ENCODE measurements at places on chromosomes 3 and 15.

GRCh38 chr15:39272901-39273300 is 308.0 kb upstream of the THBS1 start:
- DNase-seq, result no peak

DNA sequence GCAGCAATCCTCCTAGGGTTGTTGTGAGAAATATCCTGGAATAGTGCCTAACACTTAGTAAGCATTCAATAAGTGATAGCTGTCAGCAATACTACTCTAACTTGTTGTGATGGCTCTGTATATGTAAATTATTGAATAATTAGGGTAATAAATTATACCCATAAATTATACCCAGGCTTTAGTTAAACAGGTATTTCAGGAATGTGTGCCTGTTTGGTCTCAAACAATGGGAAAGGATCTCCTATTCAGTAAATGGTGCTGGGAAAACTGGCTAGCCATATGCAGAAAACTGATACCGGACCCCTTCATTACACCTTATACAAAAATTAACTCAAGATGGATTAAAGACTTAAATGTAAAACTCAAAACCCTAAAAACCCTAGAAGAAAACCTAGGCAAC is 14.8 kb upstream of the ARNT2 start:
- DNase-seq, result no peak

DNA sequence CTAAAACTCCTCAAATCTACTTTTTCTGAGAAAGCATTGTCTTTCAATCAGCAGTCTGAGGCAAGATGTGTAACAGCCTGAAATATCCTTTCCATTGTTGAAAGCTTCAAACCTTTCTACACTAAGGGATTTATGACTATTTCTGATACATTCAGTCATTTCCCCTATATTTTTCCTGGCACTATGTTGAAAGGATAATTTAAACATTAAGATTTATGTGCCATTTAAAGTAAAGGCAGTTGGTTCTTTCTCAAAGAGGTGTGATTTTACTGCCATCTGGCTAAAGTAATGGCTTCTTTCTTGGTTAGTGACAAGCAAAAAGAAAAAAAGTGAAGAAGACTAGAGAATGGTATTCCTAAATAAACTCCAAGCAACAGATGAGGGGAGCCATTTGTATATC is 249.6 kb upstream of the COL8A1 start:
- no peak for DNase-seq

DNA sequence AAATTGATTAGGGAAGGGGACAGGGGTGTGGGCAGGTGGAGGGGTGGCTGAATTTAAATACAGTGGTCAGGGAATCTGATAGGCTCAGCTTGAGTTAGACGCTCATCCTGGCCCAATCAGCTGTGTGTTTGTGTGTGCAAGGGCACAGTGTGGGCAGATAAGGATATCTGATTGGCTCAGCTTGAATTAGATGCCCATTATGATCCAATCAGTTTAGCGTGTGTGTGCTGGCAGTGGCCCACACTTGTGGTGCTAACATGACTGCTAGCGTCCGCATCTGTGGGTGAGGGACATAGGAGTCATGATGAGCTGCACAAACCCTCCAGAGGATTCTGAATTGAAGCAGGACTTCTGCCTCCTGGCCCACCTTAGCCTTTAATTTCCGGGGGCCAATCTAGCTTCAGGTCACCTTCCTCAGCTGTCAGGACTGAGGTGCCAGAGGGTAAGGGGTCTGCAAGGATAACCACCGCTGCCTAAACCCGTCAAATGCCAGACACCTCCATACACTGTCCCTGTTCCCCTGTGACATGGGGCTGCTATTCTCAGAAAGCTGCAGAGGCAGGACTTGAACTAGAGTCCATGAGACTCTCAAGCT is 97.3 kb downstream of the CORO2B start:
- DNase-seq, result no peak

GRCh38 chr3:144415492-144415891 is 443.9 kb downstream of the DIPK2A start:
- DNase-seq, result no peak

DNA sequence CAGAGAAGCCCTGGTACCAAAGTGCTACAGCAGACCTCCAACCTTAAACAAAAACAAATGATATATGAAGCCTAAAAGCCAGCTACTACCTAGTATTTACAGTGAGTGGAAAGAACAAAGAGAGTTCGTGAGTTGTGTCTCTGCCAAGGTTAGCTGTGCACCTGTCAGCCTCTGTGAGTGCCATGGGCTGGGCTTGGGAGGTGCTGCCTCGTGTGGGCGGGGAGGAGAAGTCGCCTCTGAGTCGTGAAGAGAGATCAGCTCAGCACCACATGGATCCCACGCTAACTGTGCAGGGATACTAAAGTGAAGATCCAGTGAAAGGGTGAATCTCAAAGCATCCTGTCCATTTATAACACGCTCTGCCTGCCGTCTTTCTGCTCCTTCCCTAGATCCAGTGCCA is 101.9 kb downstream of the CHDH start:
- no peak for DNase-seq

- no peak for DNase-seq
Observed at GRCh38 chr15:56038015-56038414, 44.6 kb upstream of the NEDD4 start.

- no peak for DNase-seq
Observed at GRCh38 chr3:162534431-162534830, 1037.8 kb downstream of the OTOL1 start.

DNA sequence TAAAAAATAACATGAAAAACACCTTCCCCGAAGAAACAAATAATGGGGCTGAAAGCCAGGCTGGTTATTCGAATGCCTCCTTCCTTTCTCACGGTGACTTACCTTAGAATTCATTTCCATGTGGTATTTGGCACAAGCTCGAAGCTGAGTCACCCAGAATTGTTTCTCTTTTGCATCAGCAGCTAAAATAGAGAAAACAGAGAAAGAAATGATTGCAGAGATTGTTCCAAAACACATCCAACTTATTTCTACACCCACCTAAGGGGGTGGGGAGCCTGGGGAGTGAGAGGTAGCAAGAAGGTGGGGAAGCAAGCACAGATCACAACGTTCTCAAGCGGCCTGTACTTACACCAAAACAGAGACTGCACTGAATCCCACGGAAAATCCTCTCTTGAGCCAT is 104.7 kb downstream of the OSBPL10 start:
- DNase-seq, result no peak

DNA sequence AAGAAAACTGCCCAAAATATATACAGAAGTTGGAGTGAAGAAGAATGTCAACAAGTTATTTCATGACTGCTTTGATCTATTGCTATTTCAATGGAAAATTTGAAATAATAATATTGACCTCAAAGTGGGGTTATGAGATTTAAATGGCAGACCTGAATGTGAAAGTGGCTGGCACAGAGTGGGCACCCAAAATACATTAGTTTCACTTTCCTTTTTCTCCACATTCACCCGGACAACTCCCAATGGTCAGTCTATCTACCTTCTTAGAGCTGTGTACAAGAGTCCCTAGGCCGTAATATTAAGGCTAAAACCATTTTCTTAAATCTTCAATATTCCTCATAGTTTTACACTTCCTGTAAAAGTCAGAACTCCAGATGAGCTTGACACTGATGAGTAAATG is 61.6 kb upstream of the ETV5 start:
- DNase-seq, result no peak

DNA sequence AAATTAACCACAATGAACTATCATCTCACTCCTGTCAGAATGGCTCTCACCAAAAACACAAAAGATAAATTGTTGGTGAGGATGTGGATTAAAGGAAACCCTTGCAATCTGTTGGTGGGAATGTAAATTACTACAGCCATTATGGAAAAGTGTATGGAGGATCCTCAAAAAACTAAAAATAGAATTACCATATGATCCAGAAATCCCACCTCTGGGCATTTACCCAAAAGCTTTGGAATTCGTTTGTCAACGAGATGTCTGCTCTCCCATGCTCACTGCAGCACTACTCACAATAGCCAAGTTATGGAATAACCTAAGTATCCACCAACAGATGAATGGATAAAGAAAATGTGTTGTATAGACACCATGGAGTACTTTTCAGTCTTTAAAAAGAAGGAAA is 21.6 kb downstream of the FSIP1 start:
- no peak for DNase-seq

DNA sequence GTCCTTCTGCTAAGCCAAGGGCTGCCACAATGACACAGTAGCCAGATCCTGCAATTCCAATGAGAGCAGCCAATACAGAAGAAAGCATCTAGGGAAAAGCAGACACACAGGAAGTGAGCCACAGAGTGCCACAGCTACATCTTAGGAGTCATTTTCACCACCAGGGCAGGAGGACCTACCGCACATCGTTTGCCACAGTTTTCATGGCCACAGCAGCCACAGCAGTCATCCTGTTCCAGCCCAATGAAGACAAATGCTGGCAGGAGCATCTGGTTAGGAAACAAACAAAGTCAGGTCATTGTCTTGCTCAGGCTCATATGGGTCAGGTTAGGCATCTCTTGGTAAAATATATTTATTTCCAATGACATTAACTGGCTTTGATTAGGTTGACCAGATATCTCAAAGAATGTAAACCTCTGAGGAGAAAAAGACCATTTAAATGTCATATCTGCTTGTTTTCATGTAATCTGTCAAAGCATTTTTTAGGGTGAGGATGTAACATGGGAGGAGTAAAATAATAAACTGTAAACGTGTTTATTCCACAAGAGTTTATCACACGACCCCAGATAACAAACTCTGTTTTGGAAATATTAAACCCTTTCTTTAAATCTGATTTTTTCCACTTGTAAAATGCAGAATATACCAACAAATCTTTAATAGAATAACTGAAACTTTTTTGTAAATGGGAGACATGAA is 1.8 kb downstream of the TM4SF1 start:
- peak; percentile 31 for DNase-seq

DNA sequence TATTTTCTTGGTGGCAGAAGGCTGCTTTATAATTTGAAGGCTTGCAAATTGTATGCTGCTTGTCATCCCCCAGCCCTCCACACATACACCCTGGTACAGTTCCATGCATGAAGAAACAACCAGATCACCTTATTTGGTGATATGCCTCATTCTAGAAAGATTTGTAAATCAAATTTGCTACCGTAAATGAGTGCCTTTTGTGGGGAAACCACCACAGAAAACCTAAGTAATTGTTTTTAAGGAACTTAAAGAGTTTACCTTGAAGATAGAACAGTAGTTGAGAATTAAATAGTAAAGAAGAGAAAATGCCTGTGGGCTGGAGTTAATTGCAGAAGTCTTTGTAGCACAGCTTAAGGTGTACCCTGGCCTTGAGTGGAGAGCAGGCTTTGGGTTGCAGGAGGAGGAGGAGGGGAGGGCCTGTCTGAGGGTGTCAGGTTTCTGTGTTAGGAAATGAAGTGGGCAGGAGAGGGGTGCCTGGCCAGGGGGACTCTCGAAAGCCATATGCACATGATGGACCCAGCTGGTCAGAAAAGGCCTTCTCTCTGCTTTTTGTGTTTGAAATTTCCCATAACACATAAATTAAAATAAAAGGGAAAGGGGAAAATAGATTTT is 6.9 kb downstream of the NIPA2 start:
- DNase-seq, result no peak

- DNase-seq, result no peak
Observed at GRCh38 chr15:69885173-69885955, 212.4 kb downstream of the TLE3 start.

DNA sequence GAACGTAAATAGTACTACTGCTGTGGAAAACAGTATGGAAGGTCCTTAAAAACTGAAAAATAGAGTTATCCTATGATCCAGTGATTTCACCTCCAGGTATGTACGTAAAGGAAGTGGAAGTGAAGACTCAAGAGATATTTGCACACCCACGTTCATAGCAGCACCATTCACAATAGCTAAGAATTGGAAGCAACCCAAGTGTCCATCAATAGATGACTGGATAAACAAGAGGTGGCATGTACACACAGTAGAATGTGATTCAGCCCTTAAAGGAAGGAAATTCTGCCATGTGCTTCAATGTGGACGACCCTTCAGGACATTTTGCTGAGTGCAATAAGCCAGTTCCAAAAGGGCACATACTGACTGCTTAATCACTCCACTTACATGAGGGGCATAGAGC is 188.3 kb downstream of the APBA2 start:
- no peak for DNase-seq

- no peak for DNase-seq
Observed at GRCh38 chr3:40546816-40547215, 22.1 kb downstream of the ZNF621 start.

- DNase-seq, result no peak
Observed at GRCh38 chr15:83092309-83092976, 15.0 kb upstream of the TM6SF1 start.

GRCh38 chr3:188904670-188905069 is 267.1 kb upstream of the TPRG1 start:
- no peak for DNase-seq

DNA sequence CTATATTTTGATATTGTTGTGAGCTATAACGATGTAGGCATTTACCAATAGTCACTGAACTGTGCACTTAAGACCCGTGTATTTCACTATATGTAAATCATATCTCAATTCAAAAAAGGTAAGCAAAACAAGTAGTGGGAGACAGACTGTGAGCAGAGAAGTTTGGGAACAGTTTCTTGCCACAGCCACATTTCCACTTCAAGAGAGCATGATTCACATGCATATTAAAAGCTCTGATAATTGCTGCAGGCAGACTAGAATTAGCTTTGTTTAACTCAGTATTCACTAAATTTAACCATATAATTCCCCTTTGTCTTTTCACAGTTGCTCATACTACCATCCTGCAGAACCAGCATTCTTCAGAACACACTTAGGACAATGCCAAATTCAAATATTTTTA is 168.4 kb upstream of the ZNF385D start:
- DNase-seq, result no peak

DNA sequence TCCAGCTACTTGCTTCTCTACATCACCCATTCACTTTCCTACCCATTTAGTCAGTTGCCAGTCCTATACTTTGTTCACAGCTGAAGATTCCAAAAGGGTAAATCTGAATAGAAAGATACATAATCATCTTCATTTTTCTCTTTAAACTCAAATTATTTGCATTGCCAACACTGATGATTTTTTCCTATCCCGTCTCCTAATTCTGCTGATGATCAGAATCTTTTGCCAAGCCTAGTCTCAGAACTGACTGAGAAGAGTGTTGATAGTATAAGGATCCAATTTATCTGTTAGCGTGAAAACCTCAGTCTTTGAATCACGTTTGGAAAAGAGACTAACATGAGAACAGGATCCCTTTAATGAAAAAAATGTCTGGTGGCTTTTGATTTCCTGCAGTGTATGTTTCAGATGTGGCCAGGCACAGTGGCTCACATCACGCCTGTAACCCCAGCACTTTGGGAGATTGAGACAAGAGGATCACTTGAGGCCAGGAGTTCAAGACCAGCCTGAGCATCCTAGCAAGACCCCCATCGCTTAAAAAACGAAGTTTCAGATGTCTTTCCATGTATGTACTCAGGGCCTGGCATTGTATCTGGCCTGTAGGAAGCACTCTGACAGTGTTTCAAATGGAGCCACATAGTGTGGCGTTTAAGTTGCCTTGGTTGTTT is 169.4 kb downstream of the KLHL25 start:
- DNase-seq, result no peak

- no peak for DNase-seq
Observed at GRCh38 chr3:55719006-55719405, 231.9 kb upstream of the WNT5A start.

- no peak for DNase-seq
Observed at GRCh38 chr3:52121813-52122212, 32.4 kb downstream of the POC1A start.

GRCh38 chr3:9934235-9934621 is 594 bp downstream of the CRELD1 start:
- no peak for DNase-seq
